ENCODE measurements at places on chromosomes 12 and 14. TPM values are rescaled to one million over a fixed set of nuclear protein-coding genes. Genes with fewer than 3 reads are reported as not detected.

GRCh38 chr12:67457778-67458665, 188.9 kb downstream of the CAND1 start:
- DNase-seq, result no peak

The KLRK1 gene
- total RNA-seq, result not detected

GRCh38 chr14:104979758-104980610, 1.8 kb upstream of the AHNAK2 start:
- no peak for DNase-seq

GRCh38 chr12:132147423-132148367, 3.4 kb downstream of the NOC4L start:
- DNase-seq, result no peak

The PTGER2 gene
- not detected for total RNA-seq

The WIF1 gene
- total RNA-seq, result not detected

The IGF1 gene
- 1.4 TPM for total RNA-seq

The BEGAIN gene
- total RNA-seq, result not detected

GRCh38 chr12:88471331-88472045, 108.8 kb downstream of the KITLG start:
- no peak for DNase-seq

DNA sequence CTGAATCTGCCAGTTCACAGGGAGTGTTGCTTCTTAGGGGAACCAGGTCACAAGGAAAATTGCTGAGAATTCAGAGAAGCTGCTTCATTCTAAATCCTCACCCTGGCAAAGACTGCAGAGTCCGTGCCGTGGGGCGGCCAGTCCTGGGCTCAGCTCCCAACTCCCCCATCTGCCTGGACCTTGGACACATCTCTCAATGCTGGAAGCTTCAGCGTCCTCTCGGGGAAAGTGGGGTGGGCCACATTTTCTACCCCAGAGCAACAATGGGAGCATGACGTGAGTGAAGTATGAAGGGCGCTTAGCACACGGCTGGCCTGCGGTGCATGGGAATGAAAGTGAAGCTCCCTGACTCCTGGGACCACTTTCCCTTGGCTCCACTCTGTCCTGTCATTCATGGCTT, 31.2 kb downstream of the HVCN1 start:
- DNase-seq, result no peak

The MANSC4 gene
- total RNA-seq, result not detected

- no peak for DNase-seq
Observed at GRCh38 chr12:6840761-6841515, at the start of gene GNB3. GNB3 (plus strand) TSS chr12:6840925; CDS start chr12:6841288, 363 bp downstream.

- DNase-seq, result no peak
Observed at GRCh38 chr12:88371416-88372183, 208.7 kb downstream of the KITLG start.

DNA sequence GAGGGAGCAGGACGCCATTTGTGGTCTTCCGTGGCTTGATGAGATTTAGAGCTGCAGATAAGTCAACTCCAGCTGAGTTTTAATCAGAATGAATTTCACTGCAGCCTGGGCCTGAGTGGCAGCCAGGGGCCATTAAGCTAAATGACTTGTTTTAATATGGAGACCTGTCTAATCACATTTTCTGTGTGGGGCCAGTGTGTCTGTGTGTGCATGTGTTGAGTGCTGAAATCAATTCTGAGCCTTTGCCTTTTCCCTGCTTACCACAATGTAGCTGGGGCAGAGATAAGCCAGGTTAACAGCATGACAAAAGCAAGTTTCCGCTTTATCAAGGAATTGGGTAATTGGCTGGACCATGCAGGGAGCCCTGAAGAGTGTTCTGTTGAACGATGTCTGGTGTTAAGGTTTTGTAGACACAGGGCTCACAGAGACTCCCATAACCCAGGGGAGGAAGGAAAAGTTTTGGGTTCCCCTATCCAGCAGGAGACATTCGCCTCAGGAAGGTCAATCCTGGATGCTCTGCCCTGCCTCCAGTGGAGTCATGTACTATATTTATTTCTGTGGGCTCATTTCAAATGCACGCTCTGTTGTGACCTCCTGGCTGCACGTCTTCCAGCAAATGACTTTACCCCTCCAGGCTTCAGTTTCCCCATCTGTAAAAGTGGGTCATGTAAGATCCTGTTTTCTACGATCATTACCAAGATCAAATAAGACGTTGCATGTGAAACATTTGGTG, 24.2 kb downstream of the RPH3A start:
- no peak for DNase-seq

DNA sequence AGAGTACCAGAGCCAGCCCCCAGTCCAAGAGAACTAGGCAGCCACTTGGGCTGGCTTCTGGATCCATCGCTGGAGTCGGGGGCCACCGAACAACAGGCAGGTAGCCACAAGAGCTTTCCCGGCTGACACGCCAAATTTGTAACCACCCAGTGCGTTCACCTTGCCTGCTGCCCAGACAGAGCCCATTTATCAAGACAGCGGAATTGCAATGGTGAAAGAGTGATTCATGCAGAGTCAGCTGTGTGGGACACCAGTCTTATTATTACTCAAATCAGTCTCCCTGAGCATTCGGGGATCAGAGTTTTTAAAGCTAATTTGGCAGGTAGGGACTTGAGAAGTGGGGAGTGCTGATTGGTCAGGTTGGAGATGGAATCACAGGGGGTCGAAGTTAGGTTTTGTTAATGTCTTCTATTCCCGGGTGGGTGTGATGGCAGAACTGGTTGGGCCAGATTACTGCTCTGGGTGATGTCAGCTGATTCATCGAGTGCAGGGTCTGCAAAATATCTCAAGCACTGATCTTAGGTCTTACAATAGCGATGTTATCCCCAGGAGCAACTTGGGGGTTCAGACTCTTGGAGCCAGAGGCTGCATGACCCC, 64.3 kb downstream of the PDE6H start:
- no peak for DNase-seq

The RTRAF gene
- 129 TPM for total RNA-seq

GRCh38 chr14:87899228-87899627, 93.8 kb downstream of the GALC start:
- DNase-seq, result no peak

Measured in cardiac muscle cell (in vitro differentiated cells and primary cell).